Progenitor cell of endocrine pancreas (in vitro differentiated cells): ENCODE measurements at places on chromosomes 5 and 9.

DNA sequence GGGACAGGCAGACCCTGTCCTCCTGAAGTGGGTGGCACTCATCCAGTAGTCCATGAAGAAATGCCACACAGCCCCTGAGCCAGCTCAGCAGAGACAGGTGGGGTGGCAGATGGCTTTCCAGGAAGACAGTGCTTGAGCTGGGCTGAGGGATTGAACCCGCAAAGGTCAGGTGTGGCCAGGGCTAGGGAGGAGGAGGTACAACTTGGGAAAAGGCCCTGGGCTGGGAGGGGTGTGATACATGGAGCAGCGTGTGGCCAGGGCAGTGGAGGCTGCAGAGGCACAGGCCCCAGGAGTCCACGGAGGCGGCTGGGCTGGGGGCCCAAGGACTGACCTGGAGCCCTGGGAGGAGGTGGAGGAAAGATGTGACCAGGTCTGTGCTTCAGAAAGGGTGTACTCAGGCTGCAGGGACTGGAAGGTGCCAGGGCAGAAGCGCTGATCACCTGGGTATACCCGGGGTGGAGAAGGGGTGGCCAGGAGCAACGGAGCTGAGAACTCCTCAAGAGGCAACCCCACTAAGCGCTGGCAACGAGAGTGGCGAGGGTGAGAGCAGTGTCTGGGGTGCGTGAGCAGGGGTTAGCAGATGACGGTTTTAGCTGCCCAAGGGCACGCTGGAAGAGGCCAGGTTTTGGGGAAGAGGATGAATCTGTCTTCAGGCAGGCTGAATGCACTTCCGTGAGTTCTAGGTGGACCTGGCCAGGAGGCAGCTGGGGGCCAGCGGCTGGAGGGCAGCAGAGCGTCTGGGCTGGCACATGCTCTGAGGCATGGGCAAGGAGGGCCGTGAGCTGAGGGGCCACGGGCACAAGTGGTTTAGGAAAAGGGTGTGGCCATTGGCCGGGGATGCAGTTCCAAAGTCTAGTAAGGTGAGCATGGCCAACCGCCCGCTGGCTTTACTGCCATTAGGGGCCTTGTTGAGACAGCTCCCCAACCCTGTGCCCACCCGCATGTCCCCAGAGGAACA is 3.9 kb upstream of the RABL6 start:
- DNase-seq: no peak

DNA sequence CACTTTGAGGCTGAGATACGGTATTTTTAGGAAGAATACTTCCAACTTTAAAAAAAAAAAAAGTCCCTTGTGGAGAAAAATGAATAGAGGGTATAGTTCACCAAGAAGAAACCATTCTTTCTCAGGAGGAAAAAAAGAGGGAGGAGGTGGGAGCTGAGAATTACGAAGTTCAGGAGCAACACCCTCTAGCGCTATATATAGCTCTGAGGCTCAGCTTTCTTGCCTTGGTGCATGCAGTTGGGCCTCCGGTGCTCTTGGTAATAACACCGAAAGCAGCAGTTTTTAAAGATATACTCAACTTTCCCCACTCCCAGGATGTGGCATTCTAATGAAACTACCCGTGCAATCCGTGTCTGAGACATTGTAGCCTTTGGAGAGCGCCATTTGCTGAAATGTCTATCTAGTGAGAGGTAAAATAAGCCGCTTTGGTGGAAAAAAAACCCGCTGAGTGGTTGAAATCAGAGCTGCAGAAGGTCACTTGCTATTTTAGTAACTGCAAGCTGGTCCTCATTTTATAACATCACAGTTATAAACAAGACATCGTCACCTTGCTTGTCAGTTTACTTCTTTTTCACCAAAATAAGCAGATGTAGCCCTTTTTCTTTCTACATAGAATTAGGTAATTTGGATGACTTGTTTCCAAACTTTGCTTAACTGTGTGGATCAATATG is 156.4 kb downstream of the RORB start:
- no peak for DNase-seq

DNA sequence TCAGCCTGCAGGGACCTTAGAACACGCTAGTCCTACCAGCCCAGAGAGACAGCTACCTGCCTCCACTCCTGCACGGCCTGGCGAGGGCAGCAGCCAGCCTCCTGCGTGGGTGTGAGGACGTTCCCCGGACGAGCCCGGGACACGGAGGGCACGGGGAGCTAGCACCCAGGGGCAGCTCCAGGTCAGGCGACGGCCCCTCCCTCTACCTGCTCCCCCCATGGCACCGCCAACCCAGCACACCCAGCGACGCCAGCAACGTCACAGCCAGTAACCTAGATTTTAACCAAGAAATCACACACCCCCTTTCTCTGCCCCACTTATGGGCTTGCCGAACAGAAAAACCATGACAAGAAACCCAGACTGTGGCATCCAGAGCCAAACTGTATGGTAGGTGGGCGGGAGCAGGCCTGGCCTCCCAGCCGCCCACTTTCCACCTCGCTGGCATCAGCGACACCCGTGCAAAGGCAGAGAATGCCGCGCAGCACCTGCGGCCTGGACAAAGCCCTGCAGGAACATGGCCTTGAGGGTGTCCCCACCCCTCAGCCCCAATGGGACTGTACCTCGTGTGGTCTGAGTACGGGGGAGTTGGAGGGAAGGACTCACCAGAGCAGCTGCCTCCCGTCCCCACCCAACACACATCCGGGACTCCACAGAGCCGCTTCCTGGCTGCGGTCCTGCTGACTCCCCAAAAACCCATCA is 47.9 kb downstream of the NACC2 start:
- no peak for DNase-seq

GRCh38 chr9:92180669-92181181 is 65.5 kb upstream of the SPTLC1 start:
- DNase-seq: no peak

DNA sequence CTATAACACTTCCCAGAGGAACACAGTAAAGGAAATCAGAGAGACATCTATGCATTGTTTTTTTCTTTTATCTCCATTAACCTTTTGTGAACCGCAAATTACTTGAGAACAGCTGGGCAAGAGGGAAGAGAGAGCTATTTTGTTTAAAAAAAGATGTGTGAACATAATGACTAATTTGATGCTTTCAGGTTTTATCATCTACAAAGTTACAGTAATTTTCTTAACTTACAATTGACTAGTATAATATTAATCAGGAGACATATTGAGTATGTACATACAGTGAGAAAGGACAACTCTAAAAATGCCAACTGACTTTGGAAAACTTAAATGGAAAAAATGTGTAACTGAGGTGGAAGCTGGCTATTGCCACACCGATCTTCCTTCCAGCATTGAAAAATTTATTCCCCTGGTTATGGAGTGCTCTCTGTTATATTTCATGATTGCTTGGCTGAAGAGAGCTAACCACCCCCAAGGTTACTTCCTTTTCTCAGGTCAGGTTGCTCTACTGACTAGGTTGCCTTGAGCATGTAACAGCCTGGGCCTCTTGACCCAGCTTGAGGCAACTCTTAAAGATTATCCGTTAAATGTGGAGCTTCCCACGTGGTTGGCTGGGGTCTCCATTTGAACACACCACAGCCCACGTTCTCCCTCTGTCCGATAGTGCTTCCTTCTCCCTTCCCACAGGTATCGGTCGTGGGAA is 62.6 kb upstream of the C6 start:
- no peak for DNase-seq

DNA sequence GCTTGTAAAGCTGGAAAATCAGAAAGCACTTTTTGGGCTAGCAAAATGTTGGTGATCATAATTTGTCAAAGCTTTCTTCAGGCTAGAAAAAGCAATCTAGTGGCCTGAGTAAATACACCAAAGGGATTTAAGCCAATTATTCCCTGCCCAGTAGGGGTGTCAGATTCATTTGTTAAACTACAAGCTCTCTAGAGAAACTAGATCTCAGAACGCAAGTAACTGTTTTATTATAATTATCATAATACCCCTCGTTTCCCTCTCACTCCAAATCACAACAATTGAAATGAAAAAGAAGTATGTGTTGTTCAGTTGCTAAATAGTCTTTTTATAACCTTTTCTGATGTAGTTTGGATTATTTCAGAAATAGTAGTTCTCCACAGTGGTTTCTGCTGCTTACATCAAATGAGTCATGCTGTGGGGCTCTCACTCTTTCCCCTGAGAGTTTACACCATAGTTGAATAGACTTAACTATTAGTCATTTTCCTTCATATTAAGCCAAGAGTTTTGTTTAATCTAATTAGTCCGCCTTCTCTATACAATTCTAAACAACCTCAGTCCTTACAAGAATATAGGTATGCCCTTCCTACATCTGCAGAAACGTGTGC is 918.6 kb upstream of the DMAC1 start:
- DNase-seq: no peak

- no peak for DNase-seq
These were observed 302.4 kb upstream of the PANK3 start for GRCh38 chr5:168881427-168882149.

DNA sequence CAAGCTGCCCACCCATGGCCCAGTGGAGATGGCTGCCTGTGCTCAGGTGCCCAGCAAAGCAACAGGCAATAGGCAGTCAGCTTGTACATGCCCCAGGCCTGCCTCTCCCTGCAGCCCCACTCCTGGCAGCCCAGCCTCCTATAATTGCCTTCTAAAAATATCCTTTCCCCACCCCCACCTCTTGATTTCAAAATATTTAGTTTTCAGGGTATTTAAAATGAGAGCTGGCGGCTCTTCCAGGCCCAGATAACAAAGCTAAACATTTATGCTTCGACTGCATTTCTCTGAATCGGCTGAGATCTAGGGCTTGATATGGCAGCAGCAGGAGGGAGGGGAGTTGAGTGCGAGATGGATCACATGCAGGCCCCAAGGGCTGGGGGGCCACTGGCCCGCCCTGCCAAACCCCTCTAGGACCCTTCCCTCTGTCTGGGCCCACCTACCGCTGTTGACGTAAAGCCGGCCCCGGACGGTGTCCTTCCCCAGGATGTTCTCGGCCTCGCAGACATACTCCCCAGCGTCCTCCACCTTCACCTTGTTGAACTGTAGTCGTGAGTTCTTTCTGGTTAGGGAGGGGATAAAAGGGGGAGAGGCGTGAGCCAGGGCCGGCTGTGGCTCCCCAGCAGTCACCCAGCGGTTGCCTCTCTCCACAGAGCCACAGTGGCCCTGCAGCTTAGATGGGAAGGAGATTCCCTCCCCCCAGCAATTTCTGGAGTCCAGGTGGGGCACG is 85.0 kb downstream of the PSD2 start:
- DNase-seq: no peak

DNA sequence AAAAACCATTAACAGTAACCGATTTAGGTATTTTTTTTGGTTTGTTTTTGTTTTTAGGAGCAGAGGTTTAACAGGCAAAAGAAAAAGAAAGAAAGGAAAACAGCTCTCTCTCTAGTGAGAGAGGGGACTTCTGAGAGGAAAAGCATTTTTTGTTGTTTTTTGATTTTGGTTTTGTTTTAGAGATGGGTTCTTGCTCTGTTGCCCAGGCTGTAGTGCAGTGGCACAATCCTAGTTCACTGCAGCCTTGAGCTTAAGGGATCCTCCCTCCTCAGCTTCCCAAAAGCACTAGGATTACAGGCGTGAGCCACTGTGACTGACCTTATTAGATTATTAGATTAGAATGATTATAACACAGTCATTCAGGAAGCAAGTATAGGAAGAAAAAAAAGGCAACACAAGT is 10.1 kb downstream of the USP20 start:
- no peak for DNase-seq

DNA sequence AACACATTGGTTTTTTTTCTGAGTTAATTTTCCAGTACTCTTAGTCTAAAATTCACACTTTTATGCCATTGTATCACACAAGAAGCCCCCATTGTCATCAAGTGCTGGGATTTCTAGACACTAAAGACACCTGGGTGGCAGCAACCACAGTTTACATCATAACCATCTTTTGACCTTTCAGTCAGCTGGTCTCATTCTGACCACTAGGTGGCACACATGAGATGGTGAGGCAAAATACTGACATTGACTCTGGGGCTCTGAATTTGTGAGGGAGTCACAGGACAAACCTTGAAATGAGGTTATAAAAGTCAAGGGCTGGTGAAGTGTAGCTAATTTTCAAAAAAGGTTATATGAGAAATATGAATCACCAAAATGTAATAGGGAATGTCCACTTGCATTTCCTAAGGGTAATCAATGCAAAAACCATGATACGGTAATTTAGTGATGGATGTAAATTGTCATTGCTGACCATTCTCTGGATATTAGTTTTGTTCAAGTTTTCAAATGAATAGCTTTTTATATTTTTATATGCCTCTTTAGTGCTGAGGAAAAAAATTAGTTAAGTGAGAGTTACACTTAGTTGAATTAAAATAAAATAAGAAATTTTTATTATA is 229.4 kb downstream of the DMAC1 start:
- peak; percentile 46 for DNase-seq

DNA sequence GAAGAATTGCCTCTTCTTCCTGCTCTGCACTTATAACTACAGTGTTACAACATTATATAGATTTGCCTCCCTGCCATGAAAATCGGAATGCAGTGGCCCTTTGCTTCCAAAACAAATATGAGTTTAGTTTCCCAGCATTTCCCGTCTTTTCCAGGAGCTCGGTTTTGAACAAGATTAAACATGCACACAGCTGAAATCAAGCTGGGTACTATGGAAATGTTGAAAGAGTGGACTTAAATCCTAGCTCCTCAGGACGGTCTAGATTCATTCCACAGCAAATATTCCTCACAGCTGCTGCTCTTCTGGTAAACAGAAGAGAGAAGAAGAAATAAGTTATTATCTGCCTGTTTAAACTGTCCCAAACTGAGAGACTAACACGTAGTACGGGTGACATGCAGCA is 161.4 kb downstream of the PIK3R1 start:
- DNase-seq: no peak

GRCh38 chr9:131433302-131433854 is 39.5 kb downstream of the PRRC2B start:
- no peak for DNase-seq

GRCh38 chr9:78954286-78954685 is 617.5 kb upstream of the TLE4 start:
- DNase-seq: no peak

- no peak for DNase-seq
These were observed 54.7 kb downstream of the SEMA4D start for GRCh38 chr9:89442981-89443814.

DNA sequence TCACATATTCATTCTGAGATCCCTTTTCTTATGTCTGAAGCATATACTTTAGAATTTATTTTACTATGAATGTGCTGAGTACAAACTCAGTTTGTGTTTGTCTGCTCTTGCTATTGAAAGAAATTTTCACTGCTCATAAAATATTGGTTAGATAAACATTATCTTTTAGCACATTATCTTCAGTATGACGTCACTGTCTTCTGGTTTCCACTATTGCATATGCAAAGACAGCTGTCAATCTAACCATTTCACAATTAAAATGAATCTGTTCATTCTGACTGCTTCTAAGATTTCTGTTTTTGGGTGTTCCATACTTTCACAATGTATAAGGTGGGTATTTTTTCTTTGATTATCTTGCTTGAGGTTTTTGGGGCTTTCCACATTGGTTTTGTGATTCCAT is 526.2 kb upstream of the CDH6 start:
- no peak for DNase-seq

DNA sequence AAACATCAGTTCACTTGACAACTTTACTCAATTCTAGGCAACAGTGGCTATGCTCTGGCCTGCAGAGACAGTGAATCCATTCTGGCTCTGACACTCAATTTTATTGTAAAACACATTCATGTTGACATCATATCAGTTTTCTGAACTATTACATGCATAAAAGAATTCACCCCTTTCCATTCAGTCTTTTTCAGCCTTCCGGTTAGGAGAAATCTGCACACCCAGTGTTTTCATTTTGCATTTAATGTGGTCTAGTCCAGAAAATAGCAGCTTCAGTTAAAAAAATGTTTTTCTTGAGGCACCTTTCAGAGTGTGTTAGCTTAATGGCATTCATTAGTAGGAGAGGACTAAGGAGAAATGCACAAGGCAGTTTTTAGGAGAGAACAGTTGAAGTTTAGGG is 95.1 kb downstream of the PBX3 start:
- DNase-seq: no peak

GRCh38 chr5:58197875-58198274 is 262.0 kb downstream of the PLK2 start:
- DNase-seq: no peak
